ENCODE measurements at places on chromosomes 2 and 18. TPM values are rescaled to one million over a fixed set of nuclear protein-coding genes. Genes with fewer than 3 reads are reported as not detected.
A peak's percentile ranks its signal among the peaks of the same experiment; 100 is the strongest.

TMEFF2 gene
- not detected for total RNA-seq

DSC2 gene
- total RNA-seq, result not detected

NEB gene
- total RNA-seq, result 0.05 TPM

ACMSD gene
- total RNA-seq, result not detected

DNA sequence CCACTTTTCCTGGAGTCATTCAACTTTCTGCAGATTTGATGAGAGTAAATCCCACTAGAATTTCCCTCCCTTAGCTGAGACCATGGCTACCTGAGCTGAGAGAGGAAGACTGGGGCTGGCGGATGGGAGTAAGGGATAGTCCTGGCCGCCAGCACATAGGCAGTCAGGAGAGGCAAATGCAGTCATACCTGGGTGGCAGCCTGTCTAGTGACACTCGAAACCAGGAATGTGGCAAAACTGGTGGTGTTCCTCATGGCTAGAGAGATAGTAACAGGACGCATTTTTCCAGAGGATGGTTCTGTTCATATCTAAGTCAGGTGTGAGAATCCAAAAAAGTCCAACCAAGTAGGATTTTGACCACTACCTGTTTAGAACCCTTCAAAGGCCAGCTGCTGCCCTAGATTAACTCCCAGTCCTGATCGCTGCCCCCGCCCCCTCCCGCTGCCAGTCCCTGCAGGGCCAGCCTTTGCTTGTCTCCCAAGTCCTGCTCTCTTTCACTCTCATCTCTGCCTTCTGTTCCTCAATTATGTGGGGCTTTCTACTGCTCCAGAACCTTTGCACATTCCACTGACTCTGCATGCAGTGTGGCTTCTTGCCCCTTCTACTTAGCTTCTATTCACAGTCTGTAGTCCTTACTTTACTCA is 17.4 kb upstream of the SCG2 start:
- H3K27me3 ChIP-seq, result peaks cover 7% of the 10 kb centered on the region
- no peak overlapping the region for H3K27ac ChIP-seq
- no peak overlapping the region for H3K4me3 ChIP-seq
- no peaks in the 10 kb centered on the region for H3K36me3 ChIP-seq
- DNase-seq, result no peak

DNA sequence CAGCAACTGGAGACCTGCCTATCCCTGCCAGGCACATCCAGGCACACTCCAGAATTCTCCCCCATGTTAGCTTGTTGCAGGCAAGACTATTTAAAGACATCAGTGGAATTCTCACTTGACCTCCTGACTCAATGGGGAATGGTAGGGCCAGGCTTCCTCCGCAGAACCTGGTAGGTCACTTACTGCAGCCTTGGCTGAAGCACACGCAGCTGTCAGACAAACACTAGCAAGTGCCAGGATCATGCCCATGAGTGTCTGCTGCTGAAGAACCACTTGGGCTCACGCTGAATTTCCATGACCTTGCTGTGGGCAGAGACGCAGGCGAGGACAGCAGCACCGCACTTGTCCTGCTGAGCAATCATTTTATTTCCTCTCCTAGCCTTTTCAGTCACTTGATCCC is 3.2 kb downstream of the LRRC30 start:
- no peaks in the 10 kb centered on the region for H3K4me1 ChIP-seq
- H3K4me3 ChIP-seq, result no peak overlapping the region
- DNase-seq, result no peak
- H3K27me3 ChIP-seq, result no peaks in the 10 kb centered on the region

DNA sequence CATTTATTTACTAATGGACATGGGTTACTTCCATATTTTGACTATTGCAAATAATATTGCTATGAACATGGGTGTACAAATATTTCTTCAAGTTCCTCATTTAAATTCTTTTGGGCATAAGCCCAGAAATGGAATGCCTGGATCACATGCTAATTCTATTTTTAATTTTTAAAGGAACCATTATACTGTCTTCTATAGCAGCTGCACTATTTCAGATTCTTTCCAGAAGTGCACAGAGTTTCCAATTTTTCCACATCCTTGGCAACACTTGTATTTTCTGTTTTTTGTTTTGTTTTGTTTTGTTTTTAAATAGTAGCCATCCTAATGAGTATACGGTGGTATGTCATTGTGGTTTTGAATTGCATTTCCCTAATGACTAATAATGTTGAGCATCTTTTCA is 8.5 kb upstream of the RALBP1 start:
- no peaks in the 10 kb centered on the region for H3K36me3 ChIP-seq
- DNase-seq, result no peak
- no peak overlapping the region for H3K4me3 ChIP-seq
- H3K27me3 ChIP-seq, result peaks cover 18% of the 10 kb centered on the region
- H3K4me1 ChIP-seq, result peaks cover 5% of the 10 kb centered on the region

GRCh38 chr18:36672437-36673344 is 156.1 kb downstream of the TPGS2 start:
- H3K4me1 ChIP-seq, result no peaks in the 10 kb centered on the region
- H3K36me3 ChIP-seq, result no peaks in the 10 kb centered on the region
- no peak for DNase-seq
- peaks cover 20% of the 10 kb centered on the region for H3K27me3 ChIP-seq
- H3K4me3 ChIP-seq, result no peak overlapping the region

GRCh38 chr2:239222706-239223309 is 178.0 kb downstream of the HDAC4 start:
- peaks cover 10% of the 10 kb centered on the region for H3K36me3 ChIP-seq
- peaks cover 38% of the 10 kb centered on the region for H3K4me1 ChIP-seq
- no peak overlapping the region for H3K27ac ChIP-seq

GRCh38 chr18:62505669-62506494 is 16.9 kb upstream of the ZCCHC2 start:
- H3K4me3 ChIP-seq, result peak overlapping the region; percentile 81
- H3K27me3 ChIP-seq, result peaks cover 2% of the 10 kb centered on the region
- H3K36me3 ChIP-seq, result peaks cover 16% of the 10 kb centered on the region
- peak overlapping the region; percentile 96 for H3K27ac ChIP-seq
- peaks cover 23% of the 10 kb centered on the region for H3K4me1 ChIP-seq
- peak; percentile 25 for DNase-seq

DNA sequence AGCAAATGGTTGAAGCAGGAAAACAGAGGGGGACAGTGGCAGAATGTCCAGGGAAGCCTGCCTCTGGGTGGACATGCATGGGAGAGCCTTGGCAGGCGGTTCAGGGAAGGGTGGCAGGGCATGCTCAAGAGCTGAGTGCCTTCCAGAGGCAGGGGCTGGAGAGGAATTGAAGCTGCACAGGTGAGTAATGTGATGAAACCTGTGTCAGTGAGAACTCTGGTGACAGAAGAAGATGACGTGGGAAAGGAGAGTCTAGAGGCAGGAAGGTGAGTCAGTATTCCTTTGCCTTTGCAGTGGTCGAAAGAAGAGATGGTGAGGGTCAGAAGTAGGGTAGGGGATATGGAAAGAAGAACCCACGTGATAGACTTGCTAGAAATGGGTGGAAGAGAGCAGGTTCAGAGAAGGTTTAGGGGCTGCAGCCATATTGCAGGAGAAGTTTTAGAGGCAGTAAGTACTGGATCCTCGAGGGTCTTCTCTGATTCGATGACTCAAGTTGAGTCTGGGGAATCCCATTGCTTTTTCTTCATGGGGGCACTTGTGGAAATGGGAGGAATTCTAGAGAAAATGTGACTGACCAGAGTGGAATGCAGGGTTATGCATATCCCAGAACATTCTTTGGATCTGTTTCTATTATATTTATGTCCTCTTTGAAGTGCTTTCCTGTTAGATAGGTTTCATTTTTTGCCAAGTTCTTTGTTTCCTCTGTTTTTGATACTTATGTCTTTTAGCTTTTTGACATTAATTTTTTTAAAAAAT is 37.4 kb downstream of the TMEM87B start:
- H3K4me1 ChIP-seq, result peaks cover 18% of the 10 kb centered on the region
- peaks cover 40% of the 10 kb centered on the region for H3K36me3 ChIP-seq
- no peaks in the 10 kb centered on the region for H3K27me3 ChIP-seq
- no peak overlapping the region for H3K4me3 ChIP-seq
- no peak overlapping the region for H3K27ac ChIP-seq

DNA sequence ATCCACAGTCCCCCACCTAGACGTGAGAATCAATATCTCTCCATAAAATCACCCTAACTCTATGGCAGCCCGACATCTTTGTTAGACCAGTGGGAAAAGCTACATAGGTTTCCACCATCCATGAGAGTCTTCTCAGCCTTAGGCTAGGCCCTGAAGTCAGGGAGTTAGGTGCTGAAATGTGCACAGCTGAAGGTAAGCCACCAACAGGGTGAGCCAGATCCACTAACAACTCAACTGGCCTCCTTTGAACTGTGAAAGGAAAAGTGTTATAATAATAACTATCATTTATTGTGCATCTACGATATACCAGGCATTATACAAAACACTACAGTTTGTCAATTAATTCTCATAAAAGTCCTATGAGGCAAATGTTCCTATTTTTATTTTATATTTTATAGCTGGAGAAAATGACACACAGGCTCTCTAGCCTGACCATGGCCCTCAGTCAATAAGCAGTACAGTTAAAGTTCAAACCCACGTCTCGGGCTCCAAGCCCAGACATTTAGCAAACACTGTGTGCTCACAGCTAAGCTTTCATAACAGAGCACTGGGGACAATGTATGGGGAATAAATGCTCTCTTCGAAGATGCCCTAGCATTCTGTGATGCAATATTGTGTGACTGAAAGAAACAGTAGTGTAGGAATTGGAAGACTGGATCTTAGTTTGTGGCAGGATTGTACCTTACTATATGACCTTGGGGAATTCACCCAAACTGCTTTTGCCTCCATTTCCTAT is 11.2 kb upstream of the CYP27C1 start:
- no peaks in the 10 kb centered on the region for H3K36me3 ChIP-seq
- no peak overlapping the region for H3K27ac ChIP-seq
- no peak for DNase-seq

GRCh38 chr2:149000158-149000938 is 38.2 kb upstream of the LYPD6B start:
- no peaks in the 10 kb centered on the region for H3K27me3 ChIP-seq
- H3K4me3 ChIP-seq, result no peak overlapping the region
- H3K4me1 ChIP-seq, result peaks cover 17% of the 10 kb centered on the region
- H3K27ac ChIP-seq, result peak overlapping the region; percentile 27
- peaks cover 18% of the 10 kb centered on the region for H3K36me3 ChIP-seq

- peaks cover 19% of the 10 kb centered on the region for H3K4me1 ChIP-seq
- no peak for DNase-seq
- H3K27ac ChIP-seq, result no peak overlapping the region
- H3K27me3 ChIP-seq, result no peaks in the 10 kb centered on the region
- no peak overlapping the region for H3K4me3 ChIP-seq
Measured at GRCh38 chr2:190467575-190468083, 59.5 kb downstream of the MFSD6 start.

GRCh38 chr2:135169900-135170753 is 118.0 kb downstream of the RAB3GAP1 start:
- H3K4me1 ChIP-seq, result peaks cover 8% of the 10 kb centered on the region
- no peaks in the 10 kb centered on the region for H3K27me3 ChIP-seq
- DNase-seq, result no peak
- peaks cover 27% of the 10 kb centered on the region for H3K36me3 ChIP-seq

GRCh38 chr2:6605836-6606505 is 259.7 kb downstream of the CMPK2 start:
- no peak overlapping the region for H3K4me3 ChIP-seq
- no peaks in the 10 kb centered on the region for H3K27me3 ChIP-seq
- no peaks in the 10 kb centered on the region for H3K36me3 ChIP-seq
- no peak for DNase-seq

DNA sequence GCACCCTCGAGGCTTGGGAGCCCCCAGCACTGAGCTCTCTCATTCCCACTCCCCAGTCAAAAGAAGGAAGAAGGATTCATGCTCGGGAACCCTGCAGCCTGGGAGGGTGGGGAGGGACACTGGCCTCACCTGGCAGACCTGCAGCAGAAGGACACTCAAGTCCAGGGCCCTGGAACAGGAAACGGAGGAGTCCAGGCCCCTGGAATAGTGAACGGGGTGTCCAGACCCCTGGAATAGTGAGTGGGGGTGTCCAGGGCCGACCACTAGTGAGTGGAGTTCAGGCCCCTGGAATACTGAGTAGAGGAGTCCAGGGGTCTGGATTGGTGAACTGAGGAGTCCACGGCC is 292.5 kb downstream of the NDUFA10 start:
- H3K27ac ChIP-seq, result no peak overlapping the region
- no peaks in the 10 kb centered on the region for H3K27me3 ChIP-seq
- H3K4me1 ChIP-seq, result no peaks in the 10 kb centered on the region
- no peaks in the 10 kb centered on the region for H3K36me3 ChIP-seq
- no peak overlapping the region for H3K4me3 ChIP-seq

DNA sequence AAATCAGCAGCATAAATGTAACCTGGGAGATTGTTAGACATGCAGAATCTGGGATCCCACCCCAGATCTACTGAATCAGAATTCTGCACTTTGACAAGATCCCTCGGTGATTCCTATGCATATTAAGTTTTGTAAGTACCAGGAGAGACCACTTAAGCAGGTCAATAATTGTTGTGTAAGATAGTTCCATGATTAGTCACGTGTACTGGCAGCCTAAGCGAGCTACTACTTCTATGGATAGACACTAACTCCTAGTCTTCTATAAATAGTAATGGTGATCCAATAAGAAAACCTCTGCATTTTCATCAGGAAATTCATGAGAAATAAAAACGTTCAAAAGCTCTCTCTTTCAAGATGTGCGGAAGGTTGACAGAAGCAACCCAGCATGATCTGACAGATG is 988.2 kb upstream of the CHAC2 start:
- DNase-seq, result no peak
- H3K27ac ChIP-seq, result no peak overlapping the region
- H3K4me3 ChIP-seq, result no peak overlapping the region
- H3K36me3 ChIP-seq, result no peaks in the 10 kb centered on the region
